Inflammatory macrophage treated with lipopolysaccharide for 1 hour (primary cell): ENCODE measurements at places on chromosomes 6 and 20.
A peak's percentile ranks its signal among the peaks of the same experiment; 100 is the strongest.

DNA sequence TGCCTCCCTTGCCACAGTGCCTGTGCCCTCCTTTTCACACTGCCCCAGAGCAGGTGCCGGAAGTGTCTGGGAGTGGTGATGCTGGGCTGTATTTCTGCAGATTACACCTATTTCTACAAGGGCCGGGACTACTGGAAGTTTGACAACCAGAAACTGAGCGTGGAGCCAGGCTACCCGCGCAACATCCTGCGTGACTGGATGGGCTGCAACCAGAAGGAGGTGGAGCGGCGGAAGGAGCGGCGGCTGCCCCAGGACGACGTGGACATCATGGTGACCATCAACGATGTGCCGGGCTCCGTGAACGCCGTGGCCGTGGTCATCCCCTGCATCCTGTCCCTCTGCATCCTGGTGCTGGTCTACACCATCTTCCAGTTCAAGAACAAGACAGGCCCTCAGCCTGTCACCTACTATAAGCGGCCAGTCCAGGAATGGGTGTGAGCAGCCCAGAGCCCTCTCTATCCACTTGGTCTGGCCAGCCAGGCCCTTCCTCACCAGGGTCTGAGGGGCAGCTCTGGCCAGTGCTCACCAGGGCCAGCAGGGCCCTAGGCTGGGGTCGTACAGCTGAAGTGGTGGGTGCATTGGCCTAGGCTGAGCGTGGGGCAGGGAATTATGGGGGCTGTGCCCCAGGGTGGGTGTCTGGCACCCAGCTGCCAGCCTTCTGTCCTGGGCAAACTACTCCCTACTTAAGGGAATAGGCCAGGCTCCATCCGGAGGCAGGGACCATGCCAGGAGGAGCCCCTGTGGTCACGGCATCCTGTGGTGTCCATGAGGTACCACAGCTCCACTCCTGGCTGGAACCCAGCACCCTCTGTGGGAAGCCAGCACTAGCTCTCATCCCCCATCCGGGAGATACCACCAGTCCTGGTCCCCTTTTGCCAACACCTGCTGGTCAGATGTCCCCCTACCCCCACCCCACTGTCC is 3.5 kb downstream of the MMP24OS start:
- DNase-seq, result no peak

GRCh38 chr6:123788319-123788718 is 15.3 kb upstream of the NKAIN2 start:
- DNase-seq, result no peak

GRCh38 chr6:7194657-7195056 is 86.9 kb downstream of the RREB1 start:
- no peak for DNase-seq

- DNase-seq, result peak; percentile 79
These were observed 496 bp downstream of the TMEM242 start for GRCh38 chr6:157322792-157323254.

DNA sequence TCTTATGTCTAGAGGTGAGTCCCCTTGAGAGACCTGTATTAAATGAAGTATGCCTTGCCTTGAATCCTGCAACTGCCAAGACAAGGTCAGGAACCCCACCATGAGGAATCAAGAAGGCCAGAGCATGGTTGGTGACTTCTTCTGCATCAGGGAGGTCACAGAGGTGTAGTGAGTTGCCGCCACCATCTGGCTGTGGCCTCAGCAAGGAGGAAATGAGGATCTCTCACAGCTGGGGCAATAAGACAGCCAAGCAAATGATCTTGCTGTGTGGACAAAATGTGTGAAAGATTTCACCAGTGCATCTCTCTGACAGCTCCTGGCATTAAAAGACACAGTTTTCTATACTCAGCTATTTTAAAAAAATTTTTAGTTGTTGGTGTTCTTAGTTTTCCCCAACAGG is 611.0 kb downstream of the DOK5 start:
- no peak for DNase-seq

- peak; percentile 47 for DNase-seq
These were observed 54.7 kb downstream of the FGD2 start for GRCh38 chr6:37060195-37060559.

DNA sequence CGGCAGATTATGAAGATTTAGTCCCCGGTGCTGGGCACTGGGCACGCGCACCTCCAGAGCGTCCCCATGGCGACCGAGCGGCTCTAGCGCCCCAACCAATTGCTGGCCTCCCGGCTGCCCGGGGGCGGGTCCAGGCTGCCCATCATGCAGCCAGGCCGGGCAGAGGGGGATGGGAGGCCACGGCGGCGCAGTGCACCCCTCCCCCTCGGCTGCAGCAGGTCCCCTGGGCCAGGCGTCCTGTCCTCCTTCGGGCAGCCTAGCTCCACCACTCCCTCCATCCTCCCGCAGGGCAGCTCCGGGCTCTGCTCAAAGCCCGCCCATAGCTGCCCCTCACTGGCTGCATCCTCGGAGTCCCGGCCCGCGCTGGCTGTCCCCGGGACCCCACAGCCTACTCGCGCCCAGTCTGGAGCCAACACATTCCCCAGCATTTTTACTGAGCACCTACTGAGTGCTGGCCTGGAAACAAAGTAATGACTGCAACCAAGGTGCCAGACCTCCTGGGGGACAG is 99.4 kb downstream of the ASXL1 start:
- DNase-seq, result no peak

- DNase-seq, result no peak
These were observed 12.7 kb downstream of the LRRN4 start for GRCh38 chr20:6040958-6041807.

DNA sequence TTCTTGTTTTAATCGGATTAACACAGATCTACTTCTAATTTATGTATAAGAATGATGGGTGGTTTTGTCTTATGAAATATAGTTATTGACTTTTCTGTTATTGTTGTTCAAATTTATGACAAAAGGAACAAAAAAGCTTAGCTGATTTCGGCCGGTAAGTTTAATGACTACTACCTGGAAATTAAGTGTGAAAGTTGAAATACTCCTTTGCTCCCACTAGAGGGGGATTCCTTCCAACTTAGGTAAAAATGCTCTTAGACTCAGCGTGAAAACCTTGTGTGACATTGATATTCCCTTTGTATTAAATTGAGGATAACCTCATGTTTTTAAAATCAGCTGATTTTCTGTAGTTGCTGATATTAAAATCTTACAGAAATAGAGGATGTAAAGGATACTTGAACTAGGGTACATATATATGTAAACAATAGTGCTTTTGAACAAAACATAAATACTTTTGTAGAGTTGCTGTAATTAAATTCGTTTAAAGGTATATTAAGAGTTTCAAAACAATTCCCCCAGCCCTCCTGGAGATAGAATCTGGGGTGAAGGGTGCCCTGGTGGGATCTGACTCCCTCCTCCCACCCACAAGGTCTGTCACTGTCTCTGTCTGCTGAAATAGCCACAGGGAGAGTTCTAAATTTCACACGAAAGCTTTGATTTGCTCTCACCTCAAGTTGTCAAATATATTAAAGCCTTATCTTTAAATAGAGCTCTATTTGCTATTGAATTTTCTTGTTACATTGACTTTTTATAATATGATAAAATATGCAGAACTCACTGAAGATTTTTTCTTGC is 257.5 kb downstream of the ARID1B start:
- DNase-seq, result no peak

- DNase-seq, result peak; percentile 74
These were observed 657 bp downstream of the RALY start for GRCh38 chr20:33994222-33994913.

DNA sequence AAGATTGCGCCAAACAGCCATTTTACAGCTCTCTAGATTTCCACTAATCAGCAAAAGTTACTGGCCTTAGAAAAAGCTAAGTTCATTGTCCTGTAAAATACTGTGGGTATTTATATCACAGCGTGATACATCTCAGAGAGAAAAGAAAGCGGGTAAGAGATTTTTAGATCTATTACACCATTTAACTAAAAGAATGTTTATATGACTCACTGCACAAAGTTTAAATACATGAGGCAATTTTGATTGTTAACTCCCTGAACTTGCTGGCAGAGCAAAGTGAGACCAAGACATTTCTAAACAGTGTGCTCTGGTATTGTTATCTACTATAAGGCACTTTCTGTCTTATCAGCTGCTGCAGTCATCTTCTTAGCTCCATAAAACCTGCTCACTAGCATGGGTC is 314.3 kb downstream of the EPHA7 start:
- no peak for DNase-seq

- no peak for DNase-seq
These were observed 3.0 kb downstream of the DDO start for GRCh38 chr6:110412360-110412759.

- no peak for DNase-seq
These were observed 36.3 kb upstream of the ARFGEF2 start for GRCh38 chr20:48885237-48885636.

DNA sequence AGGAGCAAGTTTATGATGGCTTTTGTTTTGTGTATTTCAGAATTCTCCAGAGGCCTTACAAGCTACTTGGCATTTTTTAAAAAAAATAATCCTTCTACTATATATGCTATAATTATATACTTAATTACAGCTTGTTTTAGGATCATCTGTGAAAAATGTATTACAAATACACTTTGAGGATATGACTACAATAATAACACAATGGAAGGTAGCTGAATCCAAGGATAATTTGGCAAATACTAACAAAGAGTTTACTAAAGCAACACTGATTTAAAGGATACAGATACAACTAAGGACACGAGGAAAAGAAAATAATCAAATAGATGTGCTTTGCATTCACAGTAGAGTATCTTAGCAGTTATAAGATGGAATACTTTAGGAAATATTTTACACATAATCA is 381.9 kb upstream of the CITED2 start:
- DNase-seq, result no peak

DNA sequence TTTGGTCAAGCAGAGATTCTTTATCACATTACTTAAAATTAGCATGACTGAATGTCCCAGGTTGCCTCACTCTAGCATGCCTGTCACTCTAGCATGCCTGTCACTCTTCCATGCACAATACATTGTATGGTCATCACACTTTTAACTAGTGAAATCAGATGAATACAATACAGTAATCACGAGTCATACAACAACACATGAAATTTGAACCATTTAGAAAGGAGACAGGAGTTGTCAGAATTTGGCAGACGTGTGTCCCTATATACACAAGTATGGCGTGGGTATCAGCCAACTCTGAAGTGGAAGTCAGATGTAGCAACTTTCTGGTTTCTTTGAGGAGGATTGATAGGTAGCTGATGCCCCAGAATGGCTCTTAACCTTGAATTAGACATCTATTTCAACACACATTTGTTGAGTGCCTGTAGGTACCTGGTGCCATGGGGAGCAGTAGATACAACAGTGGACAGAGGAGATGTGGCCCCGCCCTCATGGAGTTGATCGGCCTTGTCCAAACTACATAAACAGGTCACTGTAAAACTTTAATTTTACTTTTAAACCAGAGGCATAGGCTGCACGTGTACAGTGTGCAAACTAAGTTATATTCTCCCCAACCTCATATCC is 116.1 kb upstream of the TIAM2 start:
- no peak for DNase-seq

DNA sequence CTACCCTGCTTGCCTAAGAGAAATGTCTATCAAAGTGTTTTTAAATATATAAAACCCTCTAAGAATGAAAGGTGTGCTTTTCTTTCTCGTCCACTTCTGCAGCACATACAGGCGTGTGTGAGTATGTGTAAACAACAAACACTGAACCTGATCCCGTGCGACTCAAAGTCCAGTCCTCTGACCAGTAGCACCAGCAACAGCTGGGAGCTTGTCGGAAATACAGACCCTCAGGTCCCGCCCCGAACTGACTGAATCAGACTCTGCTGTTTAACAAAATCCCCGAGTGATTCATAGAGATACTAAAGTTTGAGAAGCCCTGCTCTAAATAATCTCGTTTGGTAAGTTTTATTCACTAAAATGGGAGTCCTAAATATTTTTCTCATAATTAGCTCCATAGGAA is 208.0 kb upstream of the KCNQ5 start:
- no peak for DNase-seq

DNA sequence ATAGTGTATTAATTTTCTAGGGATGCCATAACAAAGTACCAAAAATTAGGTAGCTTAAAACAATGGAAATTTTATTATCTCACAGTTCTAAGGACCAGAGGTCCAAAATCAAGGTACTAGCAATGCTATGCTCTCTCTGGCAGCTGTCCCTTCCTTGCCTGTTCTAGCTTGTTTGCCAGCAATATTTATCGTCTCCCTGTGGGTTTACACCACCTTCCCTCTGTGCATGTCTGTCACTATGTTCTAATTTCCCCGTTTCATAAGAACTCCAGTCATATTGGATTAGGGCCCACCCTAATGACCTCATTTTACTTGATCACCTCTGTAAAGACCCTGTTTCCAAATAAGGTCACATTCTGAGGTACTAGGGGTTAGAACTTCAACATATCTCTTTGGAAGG is 217.2 kb downstream of the IBTK start:
- no peak for DNase-seq

DNA sequence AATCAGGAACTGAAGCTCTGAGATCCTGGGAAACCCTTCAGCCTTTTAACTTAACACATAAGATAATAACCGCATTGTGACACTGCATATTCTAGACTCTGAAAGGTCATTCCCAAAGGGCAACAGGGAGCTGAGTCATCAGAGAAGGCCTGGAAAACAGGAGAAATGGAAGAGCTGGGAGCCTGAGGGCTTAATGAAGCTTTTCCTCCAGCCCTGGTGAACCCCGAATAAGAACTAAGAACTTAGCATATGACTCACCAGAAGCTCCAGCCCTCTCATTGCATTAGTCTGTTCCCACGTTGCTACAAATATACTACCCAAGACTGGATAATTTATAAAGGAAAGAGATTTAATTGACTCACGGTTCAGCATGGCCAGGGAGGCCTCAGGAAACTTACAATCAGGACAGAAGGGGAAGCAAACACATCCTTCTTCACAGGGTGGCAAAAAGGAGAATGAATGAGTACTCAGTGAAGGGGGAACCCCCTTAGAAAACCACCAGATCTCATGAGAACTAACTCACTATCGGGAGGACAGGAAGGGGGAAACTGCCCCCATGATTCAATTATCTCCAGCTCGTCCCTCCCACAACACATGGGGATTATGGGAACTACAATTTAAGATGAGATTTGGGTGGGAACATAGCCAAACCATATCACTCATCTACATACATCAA is 648.5 kb downstream of the TFAP2A start:
- no peak for DNase-seq

GRCh38 chr20:61770113-61770585 is 295.5 kb downstream of the TAF4 start:
- no peak for DNase-seq

GRCh38 chr20:57930351-57930750 is 220.5 kb upstream of the PMEPA1 start:
- no peak for DNase-seq

DNA sequence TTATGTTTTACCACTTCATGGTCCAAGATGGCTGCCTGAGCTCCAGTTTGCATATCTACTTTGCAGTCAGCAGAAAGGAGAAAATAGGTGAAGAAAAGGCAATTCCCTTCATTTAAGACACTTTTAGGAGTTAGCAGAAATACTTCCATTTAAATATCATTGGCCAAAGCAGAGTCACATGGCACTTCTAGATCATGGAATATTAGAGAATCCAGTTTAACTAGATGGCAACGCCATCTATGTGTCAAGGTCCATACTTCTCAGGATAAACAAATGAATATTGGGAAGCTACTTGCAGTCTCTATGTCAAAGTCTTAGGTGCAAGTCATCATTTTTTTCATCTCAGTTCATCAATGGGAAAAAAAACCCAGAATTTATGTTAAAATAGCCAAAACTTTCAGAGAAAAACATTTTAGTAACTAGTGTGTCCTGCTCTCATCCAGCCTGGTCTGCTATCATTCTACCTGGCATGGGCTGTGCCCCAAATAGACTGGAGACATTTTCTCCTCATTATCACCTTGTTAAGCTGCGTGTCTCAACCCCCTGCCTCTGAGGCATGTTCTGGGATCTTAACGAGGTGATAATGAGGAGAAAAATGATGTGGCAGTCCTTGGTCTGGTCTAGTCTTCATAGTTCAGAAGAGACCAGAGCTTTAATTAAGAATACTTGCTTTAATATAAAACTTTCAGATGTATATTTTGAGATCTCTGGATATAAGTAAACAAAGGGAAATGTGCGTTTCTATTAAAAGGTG is 227.3 kb downstream of the TBX18 start:
- DNase-seq, result no peak
